ENCODE measurements at places on chromosomes 11 and 22.
A peak's percentile ranks its signal among the peaks of the same experiment; 100 is the strongest.

GRCh38 chr11:103624708-103625623 is 411.5 kb upstream of the DDI1 start:
- DNase-seq, result no peak

GRCh38 chr11:124800226-124800929 is at the start of gene MSANTD2:
Gene MSANTD2, minus strand, starts transcription at chr11:124800406. Its CDS starts 26 bp downstream, at chr11:124800380.
- DNase-seq, result no peak

GRCh38 chr11:14644226-14645014 is 816 bp downstream of the PDE3B start:
- DNase-seq, result no peak

GRCh38 chr11:72227316-72228228 is 3.0 kb downstream of the INPPL1 start:
- peak; percentile 57 for DNase-seq

GRCh38 chr11:123360267-123360936 is 69.7 kb upstream of the GRAMD1B start:
- no peak for DNase-seq

GRCh38 chr11:70335511-70335910 is 62.8 kb upstream of the CTTN start:
- no peak for DNase-seq

GRCh38 chr11:32116668-32117067 is 25.8 kb downstream of the RCN1 start:
- DNase-seq, result no peak

DNA sequence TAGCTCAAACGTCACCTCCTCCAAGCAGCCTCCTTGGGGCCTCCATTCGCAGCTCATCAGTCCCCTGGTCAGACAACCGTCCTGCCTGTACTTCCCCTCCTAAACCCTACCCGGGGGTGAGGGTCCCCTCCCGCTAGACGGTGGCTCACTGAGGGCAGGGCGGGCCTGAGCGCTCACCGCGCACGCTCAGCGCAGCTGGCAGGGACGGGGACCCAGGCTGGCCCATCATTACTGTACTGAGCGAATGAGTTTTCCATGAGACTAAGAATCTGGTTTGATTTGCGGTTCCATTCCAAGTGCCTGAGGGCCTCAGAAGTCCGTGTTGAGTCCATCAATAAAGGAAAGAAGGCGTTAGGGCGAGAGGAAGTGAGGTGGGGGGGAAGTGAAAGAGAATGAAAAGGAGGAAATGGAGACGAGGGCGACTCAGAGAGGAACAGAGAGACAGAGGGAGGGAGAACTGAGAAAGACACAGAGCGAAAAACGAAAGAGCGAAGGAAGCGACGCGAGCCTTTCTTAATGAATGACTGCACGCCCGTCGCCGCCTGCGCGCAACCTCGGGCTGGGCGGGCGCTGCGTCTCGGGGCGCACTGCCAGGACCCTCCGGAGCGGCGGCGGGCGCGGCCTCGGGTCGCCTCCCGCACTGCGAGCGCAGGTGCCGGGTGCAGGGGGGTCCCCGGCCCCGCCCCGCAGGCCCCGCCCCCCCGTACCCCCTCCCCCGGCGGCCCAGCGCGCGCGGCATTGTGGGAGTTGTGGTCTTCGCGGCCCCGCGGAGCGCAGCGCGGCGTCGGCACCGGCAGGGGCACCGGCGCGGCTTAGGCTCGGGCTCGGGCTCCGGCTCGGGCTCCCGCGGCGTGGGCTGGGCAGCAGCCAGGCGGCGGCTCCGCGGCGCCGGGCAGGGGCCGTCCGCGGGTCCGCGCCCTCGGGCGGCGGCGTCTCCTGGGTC is at the start of gene ASPHD2:
Gene ASPHD2, plus strand, starts transcription at position 746 of the 943 bp plus-strand sequence. CDS start 4,356 bp downstream, outside the sequence.
- no peak for DNase-seq

DNA sequence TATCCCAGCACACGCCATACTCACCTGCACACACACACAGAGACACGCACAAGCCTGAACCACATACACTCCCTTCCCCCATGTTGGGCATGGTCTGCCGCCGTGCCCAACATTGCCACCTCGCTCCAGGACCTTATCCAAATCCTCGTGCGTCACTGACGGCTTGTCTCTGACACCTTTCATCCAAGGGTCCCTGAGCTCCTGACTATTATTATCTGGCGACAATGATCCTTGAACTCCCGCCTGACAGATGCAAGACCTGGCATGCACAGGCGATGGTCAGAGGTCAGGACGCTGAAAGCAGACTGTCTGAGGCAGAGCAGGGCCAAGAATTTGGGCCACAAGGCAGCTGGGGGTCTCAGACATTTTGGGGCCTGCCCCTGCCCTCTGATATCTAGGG is 4.2 kb downstream of the MB start:
- DNase-seq, result no peak

DNA sequence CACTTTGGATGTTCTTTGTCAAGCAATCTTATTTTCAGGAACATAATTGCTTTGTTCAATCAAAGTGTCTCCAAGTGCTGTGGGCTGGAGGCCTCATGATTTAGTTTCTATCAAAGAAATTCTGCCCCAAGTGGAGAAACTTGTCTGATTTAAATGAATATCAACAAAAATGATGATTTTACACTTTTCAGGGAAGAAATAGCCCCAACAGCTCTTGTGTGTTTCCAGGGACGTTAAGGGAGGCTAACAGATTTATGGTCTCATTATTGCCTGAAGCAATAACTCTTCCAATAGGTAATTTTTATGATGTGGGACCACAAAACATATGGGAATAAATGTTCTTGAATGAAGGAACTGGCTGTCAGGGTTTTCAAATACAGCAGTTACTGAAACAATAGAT is 699.1 kb downstream of the FAM181B start:
- DNase-seq, result no peak

- no peak for DNase-seq
Measured at GRCh38 chr22:28841111-28841510, 40.7 kb upstream of the XBP1 start.

DNA sequence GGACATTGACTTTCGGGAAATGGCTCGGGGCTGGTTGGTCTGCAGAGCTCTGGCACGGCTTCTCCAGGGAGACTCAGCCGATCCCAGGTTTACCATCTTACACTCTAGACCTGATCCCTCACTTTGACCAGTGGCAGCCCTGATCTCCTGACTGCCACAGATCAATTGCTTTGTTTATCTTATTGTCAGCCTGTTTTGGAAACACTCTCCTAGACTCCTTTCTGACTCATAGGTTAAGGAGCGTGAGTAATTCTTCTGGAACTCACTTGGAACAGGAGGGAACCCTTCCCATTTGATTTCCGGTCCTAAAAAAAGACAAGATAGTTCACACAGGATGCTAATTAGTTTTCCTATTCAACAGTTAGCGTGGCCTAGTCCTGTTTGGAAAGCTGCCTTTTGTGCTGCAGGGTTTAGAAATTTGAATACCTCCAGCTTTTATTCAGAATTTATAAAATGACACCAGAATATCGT is 16.0 kb upstream of the BMAL1 start:
- DNase-seq, result no peak

GRCh38 chr11:28153586-28153985 is 45.4 kb downstream of the METTL15 start:
- no peak for DNase-seq
